ENCODE measurements at places on chromosomes 7 and 10.

DNA sequence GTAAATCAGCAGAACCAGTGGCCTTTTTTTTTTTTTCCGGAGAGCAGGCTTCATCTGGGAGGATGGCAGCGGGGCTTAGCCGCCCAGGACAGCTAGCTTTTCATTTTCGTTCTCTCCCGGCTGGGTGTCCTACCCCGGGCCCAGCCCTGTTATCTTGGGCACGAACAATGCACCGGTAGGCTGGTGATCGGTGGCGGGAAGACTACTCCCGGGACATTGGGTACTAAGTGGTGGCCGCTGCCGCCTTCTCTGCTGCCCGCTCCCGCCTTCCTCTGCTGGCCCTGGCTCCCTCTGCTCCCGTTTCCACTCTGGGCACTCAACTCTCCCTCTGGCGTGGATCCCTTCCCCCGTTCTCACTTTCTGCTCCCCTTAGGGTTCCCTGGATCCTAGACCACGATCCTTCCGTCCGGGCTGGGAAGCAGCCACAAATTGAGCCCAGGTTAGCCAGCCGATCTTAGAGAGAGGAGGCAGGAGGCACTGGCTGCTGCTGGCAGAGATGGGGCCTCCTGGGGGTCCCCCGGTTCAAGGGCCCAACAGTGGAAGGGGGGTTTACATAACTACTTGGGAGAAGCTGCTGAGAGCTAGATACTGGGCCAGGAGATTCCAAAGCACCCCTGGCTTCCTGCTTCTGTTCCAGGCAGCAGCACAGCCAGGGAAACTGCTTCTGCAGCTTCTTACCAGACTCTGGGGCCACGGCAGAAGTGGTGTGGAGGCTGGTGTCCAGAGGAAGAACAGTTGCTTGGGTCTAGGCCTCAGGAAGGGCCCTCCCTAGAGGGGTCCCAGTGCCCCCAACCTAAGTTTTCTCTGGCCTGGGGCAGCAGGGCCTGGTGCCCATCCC is 1.8 kb downstream of the TLX1 start:
- no peak for DNase-seq

GRCh38 chr10:76251841-76252671 is 820.6 kb downstream of the LRMDA start:
- no peak for DNase-seq

- DNase-seq: no peak
Measured at GRCh38 chr10:33542752-33543505, 208.5 kb upstream of the NRP1 start.

- DNase-seq: no peak
Measured at GRCh38 chr7:1246871-1247526, 14.3 kb downstream of the UNCX start.

DNA sequence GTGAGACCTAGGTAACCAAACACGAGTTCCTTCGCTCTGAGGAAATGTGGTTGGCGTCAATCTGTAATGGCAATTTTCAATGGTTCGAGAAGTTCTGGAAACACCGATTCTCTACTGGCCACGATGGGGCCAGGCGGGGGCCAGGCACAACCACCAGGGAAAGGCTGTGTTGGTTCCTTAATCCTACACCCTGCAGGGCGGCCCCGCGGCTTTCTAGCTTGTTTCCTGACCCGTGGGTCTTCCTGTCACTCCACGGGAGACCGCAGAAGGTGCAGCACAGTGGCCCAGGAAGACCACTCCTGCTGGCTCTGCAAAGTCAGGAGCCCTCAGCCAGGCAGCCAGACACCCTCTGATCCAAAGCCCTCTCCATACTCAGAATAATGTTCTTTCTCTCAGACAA is 113.4 kb downstream of the FGFR2 start:
- DNase-seq: no peak

DNA sequence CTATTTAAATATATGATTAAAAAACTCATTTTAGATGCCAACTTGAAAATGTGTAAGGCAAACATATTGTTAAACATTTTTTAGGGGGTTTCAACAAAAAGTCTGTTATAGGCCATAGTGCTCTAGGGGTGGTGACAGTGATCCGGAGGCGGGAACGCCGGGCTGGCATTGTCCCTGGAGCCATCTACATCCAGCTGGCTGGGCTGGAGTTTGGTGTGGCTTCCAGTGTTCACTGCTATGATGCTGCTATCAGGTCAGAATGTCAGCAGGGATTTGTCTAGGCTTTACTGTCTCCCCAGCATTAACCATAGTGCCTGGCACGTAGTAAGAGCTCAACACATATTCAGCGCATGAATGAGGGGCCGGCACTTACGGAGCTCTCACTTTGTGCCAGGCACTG is 1.9 kb upstream of the SLC18A2 start:
- DNase-seq: no peak

DNA sequence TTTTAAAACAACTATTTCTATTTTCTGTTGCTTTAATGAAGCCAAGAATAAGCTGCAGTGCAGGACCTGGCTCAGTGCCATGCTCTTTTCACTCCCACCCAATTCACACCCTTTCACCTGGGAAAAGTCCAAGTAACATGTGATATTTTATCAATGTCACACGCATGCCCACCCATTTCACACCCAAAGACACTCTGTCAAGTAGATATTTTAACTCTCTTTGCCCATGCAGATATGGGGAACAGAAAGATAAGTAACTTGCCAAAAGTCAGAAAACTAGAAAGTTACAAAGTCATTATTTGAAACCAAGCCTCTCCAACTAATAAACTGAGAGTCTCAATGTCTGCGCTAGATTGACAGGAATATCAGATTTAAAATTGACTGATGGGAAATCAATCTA is 706.7 kb upstream of the PHF14 start:
- DNase-seq: no peak

DNA sequence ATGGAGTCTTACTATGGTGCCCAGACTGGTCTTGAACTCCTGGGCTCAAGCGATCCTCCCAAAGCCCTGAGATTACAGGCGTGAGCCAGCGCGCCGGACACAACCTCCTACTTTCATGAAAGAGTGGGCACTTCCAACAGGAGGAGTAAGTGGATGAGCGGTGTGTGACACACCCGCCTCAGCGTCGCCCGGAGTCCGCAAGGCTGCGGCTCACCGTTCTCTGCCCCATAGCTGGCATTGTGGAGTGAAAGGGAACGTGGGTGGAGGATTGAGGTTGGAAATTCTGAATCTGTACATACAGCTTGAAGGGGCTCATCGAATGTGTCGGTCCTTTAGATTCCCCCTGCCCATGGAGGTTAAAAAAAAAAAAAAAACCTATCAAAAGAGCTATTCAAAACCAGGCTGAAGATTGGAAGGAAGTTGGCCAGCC is 524 bp upstream of the PRXL2A start:
- peak; percentile 67 for DNase-seq

- no peak for DNase-seq
Measured at GRCh38 chr10:71580415-71580814, 139.2 kb downstream of the C10orf105 start.

GRCh38 chr10:117184296-117184695 is 13.0 kb upstream of the KCNK18 start:
- DNase-seq: no peak

- DNase-seq: no peak
Measured at GRCh38 chr10:66822801-66823200, 103.0 kb upstream of the LRRTM3 start.

- no peak for DNase-seq
Measured at GRCh38 chr7:113128031-113128430, 9.7 kb upstream of the SMIM30 start.

- no peak for DNase-seq
Measured at GRCh38 chr7:11193131-11193867, 219.6 kb downstream of the PHF14 start.

DNA sequence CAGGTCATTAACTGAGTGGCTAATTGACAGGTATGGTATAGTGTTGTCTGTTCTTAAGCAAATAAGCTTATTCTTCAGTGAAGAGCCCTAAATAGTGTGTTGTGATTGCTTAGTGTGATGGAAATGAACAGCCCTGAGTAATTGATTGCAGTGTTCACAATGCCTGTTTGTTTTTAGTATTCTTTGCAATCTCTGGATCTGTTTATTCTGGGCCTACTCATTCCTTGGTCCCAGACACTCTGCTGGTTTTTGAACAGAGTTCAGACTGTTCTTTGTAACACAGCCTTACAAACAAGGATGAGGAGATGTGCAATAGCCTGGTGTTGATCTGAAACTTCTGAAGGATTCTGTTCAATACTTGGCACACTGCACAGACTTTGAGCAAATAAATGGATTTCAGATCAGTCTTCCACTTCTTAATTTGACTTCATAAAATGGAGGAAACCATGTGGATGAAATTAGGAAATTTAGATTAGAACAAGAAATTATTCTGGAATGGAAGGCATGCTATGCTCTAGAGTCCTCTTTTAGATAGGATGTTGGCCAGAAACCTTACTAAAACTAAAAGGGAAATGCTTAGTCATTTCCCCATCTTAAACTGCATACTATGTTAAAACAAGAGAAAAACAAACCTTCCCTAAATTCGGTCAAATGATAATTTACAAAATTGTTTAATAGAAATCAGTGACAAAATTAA is 444.2 kb upstream of the SEMA3D start:
- no peak for DNase-seq

DNA sequence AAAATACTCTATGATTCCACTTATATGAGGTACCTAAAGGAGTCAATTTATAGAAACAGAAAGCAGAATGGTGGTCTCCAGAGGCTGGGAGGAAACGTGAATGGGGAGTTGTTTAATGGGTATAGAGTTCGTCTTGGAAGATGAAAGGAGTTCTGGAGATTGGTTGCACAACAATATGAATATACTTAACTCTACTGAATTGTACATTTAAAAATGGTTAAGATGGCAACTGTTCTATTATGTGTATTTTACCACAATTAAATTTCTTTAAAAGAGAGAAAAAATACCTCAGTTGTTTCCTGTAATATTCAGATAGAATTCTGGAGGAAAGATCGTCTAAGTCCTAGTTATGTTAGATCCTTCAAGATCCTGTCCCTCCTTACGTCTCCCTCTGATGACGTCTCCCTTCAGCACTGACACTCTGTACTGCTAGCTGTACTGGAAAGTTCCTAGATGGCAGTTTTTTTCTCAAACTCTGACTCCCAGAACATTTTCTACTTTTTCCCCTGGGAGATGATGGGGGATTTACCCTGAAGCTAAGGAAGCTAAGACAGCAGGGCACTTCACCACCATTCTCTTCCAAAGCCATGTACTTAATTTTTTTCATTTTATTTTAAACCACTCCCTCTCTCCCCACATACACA is 53.2 kb upstream of the CAV2 start:
- no peak for DNase-seq

DNA sequence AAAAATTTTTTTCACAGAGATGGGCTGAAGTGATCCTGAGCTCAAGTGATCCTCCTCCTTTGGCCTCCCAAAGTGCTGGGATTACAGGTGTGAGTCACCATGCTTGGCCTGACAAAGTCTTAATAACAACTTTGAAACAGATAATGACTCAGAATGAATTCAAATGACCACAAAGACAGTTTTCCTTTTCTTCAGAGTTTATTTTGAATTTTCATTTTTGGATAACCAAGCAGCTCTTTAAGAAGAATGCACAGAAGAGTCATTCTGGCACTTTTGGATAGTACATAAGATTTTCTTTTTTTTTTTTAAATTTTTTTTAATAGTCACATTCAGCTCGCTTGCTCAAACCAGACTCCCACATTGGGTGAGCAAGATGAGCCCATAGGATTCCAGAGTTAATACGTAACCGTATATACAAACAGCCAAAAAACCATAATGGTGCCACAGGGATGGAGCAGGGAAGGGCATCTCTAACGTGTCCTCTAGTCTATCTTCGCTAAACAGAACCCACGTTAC is 43.0 kb upstream of the NMT2 start:
- DNase-seq: no peak

GRCh38 chr10:100713049-100713858 is 32.1 kb upstream of the PAX2 start:
- DNase-seq: no peak

DNA sequence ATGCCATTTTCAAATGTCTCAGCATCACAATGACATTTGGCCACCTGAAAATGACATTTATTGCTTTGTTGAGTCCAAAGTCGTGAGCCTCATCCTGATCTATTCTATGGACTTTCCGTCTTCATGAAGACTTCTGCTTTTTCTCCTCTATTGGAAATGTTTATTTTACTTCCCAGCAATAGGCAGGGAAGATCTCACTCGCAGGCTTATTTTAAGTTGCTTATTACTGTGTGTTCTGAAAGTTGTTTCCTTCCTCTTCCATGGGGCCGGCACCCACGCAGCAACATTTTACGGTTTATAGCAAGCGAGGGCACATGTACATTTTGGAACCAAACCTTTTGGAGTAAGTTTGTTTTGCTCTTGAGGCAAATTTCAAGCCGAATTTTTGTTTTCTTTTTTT is 221.0 kb upstream of the KLF6 start:
- no peak for DNase-seq

GRCh38 chr7:149827089-149827981 is 10.8 kb upstream of the ZNF862 start:
- DNase-seq: no peak

- no peak for DNase-seq
Measured at GRCh38 chr10:120039046-120039445, 146.5 kb downstream of the SEC23IP start.

- DNase-seq: no peak
Measured at GRCh38 chr10:24518411-24518810, 205.3 kb downstream of the ARHGAP21 start.

- no peak for DNase-seq
Measured at GRCh38 chr7:155057076-155057475, 13.0 kb upstream of the HTR5A start.

DNA sequence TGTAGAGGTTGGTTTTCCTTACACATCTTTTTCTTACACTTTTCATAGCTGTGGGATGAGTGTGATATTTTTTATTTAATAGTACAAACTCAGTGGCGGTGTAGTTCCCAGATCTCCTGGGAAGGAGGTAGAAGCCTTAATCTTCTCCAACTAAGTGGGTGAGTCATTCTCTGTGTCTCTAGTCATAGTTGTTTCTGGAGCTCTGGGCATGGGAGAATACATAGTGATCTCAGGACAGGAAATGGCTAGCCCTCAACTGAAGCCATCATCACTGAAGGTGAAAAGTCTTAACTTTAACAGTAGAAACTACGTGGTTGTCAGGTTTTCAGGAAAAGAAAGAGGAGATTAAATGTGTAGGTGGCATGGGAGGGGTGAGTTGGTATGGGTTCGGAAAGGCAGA is 319.4 kb upstream of the FZD8 start:
- DNase-seq: no peak

GRCh38 chr7:10343108-10343507 is 630.6 kb upstream of the PHF14 start:
- DNase-seq: no peak
